Small intestine (tissue), 16 donors: ENCODE measurements at places on chromosomes 4 and X. TPM values are rescaled to one million over a fixed set of nuclear protein-coding genes. Genes with fewer than 3 reads are reported as not detected.

DNA sequence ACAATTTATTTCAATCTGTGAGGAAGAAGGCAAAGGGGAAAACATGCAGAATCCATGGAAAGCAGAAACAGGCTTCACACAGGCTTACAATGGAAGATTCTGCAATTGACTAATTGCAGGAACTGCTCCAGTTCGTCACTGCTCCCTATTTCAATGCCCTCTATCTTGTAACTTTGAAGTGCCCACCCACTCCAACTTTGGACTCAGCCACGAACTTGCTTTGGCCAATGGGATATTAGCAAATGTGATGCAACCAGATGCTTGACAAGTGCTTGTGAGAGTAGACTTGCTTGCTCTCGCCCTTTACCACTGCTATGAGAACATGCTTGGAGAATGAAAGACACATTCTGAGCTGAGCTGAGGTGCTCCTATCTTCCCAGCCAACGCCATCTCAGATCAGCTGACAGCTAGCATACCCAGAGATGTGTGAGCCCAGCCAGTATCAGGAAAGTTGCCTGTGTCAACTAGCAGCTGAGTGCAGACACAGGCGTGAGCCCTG, 105.7 kb upstream of the PTCHD1 start:
- H3K27ac ChIP-seq, result no peak overlapping the region
- H3K36me3 ChIP-seq, result no peaks in the 10 kb centered on the region
- peak; percentile 3 for DNase-seq
- H3K4me3 ChIP-seq, result no peak overlapping the region
- no peaks in the 10 kb centered on the region for H3K27me3 ChIP-seq

DNA sequence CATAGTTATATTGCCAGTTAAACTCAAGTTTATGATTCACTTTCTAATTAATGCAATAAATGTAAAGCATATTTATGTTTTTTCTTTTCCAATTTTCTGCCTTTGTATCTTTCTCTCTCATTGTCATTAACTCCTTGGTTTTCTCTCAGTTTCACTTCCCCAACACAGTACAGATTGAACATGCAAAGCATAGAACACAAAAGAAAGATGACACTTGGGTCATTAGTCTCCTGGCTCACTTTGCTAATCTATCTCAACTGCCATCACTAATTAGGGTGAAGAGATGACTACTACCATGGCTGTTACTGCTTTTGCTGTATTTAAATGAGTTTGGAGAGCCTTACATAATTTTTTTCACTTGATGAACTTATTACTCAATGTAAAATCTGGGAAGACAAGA, 12.3 kb upstream of the NAA11 start:
- H3K4me3 ChIP-seq, result no peak overlapping the region
- no peak for DNase-seq
- H3K36me3 ChIP-seq, result no peaks in the 10 kb centered on the region
- H3K27ac ChIP-seq, result no peak overlapping the region
- H3K4me1 ChIP-seq, result no peaks in the 10 kb centered on the region

- H3K36me3 ChIP-seq, result no peaks in the 10 kb centered on the region
- no peak overlapping the region for H3K27ac ChIP-seq
- DNase-seq, result no peak
- no peaks in the 10 kb centered on the region for H3K27me3 ChIP-seq
These were observed 1108.2 kb downstream of the PCDH18 start for GRCh38 chr4:136424052-136424451.

GRCh38 chrX:16433021-16433420, 216.9 kb upstream of the S100G start:
- no peak overlapping the region for H3K4me3 ChIP-seq
- no peaks in the 10 kb centered on the region for H3K36me3 ChIP-seq
- DNase-seq, result no peak
- H3K27me3 ChIP-seq, result no peaks in the 10 kb centered on the region
- H3K4me1 ChIP-seq, result no peaks in the 10 kb centered on the region

DNA sequence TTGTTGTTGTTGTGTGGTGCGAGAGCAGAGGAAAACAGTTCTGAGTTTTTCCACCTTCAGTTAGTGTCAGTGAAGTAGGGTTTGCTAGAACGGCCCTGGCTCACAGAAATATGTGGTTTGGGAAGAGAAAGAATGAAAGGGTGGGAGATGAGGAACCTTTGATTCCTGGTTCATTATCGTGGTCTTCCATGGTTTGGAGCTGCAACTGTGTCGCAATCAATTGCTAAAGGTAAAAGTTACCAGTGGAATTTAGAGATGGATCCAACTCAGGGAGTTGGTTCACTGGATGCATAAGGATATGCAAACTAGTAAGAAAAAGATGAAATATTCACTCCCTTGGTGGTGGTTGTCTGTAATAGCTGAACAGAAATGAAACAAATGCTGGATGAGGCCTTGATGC, 35.6 kb upstream of the GPR34 start:
- no peaks in the 10 kb centered on the region for H3K4me1 ChIP-seq
- peaks cover 22% of the 10 kb centered on the region for H3K36me3 ChIP-seq
- H3K27me3 ChIP-seq, result no peaks in the 10 kb centered on the region
- no peak for DNase-seq
- H3K27ac ChIP-seq, result no peak overlapping the region

DNA sequence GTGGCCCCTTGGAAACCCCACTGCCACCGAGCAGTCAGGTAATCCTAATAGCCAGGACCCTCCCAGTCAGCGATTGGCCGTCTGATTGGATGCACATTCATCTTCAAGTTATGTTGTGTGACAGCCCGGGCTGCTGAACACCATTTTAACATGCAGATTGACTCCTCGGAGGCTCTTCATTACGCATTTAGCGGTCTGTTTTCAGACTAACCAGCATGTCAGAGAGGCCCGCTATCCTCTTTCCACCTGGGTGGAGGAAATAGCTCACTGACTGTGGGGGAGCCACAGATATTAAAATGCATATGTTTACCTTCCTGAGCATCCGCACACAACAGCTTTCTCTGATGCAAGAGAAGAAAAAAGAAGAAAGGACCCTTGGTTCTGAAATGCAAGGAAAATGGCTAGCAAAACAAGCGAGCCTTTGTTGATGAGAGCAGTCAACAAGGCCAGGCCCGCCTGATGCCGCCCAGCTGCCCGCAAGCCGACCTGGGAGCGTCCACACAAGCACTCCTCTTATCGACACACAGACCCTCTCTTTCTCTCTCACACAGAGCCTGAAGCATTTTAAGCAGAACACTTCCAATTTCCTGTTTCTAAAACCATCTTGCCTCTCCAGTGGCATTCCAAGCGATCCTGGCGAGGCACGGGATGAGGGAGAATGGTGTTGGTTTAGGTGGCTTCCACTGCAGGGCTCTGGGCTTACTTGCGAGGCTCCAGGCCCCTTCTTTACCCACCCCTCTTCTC, 118.3 kb downstream of the MGST2 start:
- no peak overlapping the region for H3K27ac ChIP-seq
- no peaks in the 10 kb centered on the region for H3K27me3 ChIP-seq
- H3K4me1 ChIP-seq, result no peaks in the 10 kb centered on the region
- no peak overlapping the region for H3K4me3 ChIP-seq
- no peaks in the 10 kb centered on the region for H3K36me3 ChIP-seq

GRCh38 chr4:137635108-137635507, 102.8 kb upstream of the PCDH18 start:
- no peak overlapping the region for H3K4me3 ChIP-seq
- H3K27ac ChIP-seq, result no peak overlapping the region

The EGFL6 gene
- polyA plus RNA-seq, result not detected

The MTCP1 gene
- 16.5 TPM for polyA plus RNA-seq

The SLC9B1 gene
- not detected for polyA plus RNA-seq

The TSPAN6 gene
- 139 TPM for polyA plus RNA-seq

The ASB12 gene
- polyA plus RNA-seq, result not detected
